ENCODE measurements at places on chromosomes 11 and 22.

DNA sequence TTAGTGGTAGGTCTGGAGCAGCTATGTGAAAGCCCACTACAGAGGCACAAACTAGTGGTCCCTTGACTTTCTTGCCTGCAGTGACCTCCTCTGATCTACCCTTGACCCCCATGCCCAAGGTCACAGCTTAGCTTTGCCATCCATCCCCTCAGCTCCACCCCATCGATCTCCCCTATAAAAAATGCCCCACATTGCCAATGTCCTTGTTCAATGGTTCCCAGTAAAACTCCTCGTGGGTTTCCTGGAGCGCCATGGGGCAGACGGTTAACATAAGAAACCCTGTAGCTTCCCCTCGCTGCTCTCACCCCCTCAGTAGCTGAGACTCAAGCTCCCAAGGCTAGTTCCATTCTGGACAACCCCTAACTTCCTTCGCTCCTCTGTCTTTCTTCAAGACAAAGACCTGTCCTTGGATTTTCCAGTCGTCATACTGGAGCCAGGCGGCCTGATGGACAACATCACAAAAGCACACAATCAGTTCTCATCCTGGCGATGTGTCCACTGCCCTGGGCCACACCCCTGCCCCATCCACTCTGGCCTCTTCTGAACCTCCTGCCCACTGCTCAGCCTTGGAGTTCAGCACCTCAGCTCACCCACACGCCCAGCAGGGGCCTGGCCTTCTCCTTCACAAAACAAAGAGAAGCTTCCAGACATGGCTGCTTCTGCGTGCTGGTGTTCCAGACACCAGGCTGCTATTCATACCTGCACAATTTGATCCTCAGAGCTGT lies 1429.3 kb downstream of the BRD1 start:
- DNase-seq, result no peak

DNA sequence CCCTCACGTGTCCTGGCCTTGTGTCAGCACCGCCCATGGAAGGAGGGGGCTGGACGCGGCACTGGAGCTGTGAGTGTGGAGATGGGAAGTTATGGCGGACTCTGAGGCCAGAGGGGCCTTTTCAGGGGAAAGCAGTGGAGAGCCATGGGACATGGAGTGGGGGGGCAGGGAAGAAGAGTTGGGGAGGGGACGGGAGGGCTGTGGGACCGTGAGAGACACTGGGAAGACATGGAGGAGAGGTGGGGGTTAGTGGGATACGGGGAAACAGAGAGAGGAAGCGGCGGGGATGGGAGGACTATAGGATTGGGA lies 58.2 kb downstream of the FBXO7 start:
- DNase-seq, result no peak

DNA sequence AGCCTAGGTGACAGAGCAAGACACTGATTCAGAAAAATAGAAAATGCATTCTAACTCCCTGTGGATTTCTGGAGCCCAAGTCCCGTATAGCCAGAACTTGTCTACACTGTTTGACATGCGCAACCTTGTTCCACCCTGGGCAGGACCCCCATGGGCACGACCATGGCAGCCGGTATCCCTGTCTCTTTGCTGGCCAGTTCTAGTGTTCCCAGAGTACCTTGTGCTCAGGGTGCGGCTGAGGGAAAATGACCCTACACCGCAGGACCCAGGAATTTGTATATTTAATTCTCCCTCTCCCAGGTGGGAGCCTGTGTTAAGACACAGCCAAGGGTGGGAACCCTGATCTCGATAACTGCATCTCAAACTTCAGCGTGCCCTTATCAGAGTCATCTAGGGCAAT lies 36.7 kb upstream of the RIC3 start:
- DNase-seq, result no peak

DNA sequence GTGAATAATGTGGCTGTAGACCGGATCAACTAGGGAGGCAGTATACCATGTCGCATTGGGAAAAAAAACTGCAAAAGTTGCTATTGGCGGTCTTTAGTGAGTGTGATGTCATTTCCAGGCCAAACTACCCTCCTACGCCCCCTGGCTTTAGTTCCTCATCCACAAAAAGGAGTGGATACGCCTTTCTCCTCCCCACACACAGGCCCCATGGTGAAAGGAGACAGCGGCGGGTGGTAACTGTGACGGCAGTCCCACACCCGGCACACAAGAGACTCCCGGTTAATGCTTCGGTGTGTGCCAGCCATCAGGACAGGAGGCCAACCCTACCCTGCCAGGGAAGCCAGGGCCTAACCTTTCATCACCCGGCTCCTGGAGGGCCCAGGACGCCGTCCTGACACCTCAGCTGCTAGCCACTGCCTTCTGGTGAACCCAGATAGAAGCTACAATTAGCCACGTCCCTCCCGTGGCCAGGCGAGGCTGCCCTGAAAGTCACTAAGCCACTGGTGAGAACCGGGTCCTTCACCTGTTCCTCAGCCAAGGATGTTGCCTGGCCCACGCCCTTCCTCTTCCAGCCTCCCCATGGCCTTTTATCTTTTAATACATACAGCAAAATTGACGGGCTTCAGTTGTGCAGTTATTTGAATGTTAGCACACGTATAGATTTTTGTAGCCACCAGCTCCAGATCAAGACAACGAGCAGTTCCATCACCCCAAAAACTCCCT lies 10.8 kb downstream of the TP53I11 start:
- DNase-seq, result no peak

DNA sequence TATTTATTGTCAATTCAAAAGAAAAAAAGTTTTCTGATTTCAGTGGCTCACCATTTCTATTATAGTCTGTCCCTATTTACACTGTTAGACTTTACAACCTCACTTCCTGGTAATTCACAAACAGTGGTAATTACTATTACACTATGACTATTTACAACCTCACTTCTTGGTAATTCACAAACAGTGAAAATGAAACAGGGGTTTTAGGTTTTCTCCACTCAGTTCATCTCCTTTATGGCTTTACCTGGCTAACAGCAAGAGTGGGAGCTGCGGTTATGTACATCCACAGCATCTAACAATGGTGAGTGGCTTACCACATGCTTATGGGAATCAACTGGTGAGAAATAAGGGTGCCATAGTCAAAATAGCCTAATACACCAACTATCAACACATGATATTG lies 166.4 kb downstream of the CASP12 start:
- DNase-seq, result no peak

DNA sequence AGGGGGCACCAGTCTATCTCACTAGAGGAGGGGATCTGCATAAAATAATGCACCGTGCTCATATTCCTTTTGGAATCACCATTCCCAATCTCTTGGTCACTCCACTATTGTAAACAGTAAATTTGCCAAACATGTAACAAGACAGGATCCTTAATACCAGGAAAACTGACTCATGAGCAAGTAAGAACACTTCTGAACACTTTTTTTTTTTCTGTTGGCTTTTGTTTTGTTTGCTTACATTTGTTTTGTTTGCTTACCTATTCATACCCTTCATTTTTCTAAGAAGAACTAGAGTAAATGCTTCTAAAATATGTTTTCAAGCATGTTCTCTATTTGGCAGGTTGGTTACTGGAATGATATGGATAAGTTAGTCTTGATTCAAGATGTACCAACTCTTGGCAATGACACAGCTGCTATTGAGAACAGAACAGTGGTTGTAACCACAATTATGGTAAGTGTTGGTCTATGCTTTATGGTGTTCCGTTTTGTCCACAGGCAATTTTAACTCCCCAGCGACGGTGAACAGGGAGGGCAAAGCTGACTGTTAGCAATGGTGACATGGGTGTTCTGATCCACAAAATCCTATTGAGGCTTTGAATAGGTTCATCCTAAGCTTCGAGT lies 111.8 kb downstream of the MSANTD4 start:
- no peak for DNase-seq

- DNase-seq, result no peak
Observed at GRCh38 chr11:88398791-88399570, 61.4 kb upstream of the CTSC start.

DNA sequence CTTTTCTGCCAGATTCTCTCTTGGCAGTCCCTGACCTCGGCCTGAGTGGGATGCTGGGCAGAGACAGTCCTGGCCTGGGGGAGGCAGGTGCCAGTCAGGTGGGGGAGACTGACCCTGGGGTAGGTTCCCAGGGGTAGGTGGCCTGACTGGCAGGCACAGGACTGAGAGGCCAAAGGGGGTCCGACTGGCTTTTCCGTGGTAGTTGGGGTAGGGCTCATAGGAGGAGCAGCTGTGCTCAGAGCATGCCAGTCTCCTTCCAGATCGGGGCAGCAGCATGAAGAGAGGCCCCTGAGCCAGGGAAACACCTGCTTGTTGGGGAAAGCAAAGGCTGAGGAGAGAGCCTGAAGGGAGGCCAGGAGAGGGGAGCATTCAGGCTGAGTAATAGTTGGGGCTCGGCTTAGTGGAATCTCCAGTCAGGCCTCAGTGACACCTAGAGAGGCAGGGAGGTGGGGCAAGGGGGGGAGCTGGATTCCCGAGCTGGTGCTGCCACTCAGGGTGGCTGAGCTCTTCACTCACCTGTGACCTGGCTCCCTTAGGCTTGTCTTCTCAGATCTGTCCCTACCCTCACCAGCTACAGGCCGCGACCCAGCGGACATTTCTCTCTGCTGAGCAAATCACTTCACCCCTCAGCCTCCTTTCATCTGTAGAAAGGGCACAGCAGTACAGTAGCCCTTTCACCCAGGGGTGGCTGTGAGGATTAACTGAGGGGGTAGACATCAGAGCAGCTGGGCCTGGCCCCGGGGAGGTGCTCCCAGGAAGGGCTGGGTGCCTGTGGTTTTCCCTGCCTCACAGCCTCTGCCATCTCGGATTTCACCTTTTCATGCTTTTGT lies 26.2 kb downstream of the MCM5 start:
- DNase-seq, result no peak

GRCh38 chr11:111047374-111047773 lies 198.2 kb upstream of the POU2AF2 start:
- DNase-seq, result no peak

DNA sequence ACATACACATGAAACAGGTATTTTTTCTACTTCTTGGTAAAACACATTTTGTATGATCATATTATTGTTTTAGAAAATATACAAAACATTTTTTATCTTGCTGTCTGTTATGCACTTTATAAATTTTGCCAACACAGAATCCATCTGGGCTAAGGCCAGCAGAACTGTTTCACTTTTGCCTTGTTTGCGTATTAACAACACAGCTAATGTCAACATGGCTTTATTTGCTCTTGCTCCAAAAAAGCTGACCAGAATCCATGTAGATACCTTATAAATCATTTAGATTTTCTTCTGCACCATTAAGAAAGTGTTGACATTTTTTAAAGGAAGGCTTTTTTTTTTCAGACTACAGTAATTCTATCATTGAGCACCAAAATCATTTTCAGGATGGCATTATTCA lies 58.1 kb upstream of the PGR start:
- no peak for DNase-seq

DNA sequence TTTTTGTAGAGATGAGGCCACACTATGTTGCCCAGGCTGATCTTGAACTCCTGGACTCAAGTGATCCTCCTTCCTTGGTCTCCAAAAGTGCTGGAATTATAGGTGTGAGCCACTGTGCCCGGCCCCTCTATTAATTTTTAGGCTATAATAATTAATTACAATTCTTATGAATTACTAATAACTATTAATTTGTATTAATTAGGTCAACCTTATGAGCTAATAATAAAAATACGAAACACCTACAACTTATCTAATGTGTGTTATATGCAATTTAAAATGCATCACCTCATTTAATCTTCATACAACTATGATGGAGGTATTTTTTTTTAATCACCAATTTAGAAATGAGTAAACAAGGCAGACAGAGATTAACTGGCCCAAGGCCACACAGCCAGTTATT lies 26.2 kb downstream of the LRP4 start:
- DNase-seq, result no peak

- DNase-seq, result no peak
Observed at GRCh38 chr11:8016440-8016839, 29.3 kb downstream of the EIF3F start.
